ENCODE measurements at places on chromosomes 16 and 17. TPM values are rescaled to one million over a fixed set of nuclear protein-coding genes. Genes with fewer than 3 reads are reported as not detected.

GRCh38 chr17:76929601-76930000 lies 61.4 kb downstream of the MGAT5B start:
- DNase-seq, result no peak

The ZFHX3 gene
- total RNA-seq, result 0.64 TPM

DNA sequence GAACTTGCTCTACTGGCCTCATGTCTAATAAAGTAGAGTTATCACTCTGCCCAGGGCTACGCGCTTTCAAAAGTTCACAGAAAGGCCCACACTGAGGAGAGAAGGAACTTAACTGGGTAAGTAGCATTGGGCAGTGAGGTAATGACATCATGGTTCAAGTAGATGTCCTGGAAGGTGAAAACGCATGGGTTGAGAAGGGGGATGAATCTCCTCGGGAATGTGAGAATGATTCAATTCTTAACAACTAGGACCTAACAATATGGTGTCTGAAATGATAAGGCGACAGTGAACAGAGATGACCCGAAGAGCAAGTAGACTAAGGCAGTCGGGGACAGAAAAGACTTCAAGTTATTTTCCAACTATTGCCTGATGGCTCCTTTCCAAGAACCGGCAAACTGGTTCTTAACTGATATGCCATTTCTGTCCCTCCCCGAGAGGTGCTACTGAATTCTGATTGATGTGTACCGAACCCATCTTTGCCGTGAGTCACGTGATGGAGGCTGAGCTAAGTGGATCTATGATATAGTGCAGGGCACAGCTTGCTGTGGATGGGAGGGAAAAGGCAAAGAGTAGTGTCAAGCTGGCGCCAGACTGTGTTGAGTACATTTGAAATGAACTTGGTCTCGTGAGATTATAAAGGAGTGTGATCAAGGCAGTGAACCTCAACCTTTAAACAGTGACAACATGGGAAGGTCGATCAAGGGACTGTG lies 44.1 kb downstream of the MARCHF10 start:
- DNase-seq, result no peak

The KATNB1 gene
- 22.3 TPM for total RNA-seq

GRCh38 chr17:70128727-70129238 lies 40.5 kb upstream of the KCNJ2 start:
- DNase-seq, result no peak

The SMIM36 gene
- not detected for total RNA-seq

The RAMP2 gene
- total RNA-seq, result not detected

DNA sequence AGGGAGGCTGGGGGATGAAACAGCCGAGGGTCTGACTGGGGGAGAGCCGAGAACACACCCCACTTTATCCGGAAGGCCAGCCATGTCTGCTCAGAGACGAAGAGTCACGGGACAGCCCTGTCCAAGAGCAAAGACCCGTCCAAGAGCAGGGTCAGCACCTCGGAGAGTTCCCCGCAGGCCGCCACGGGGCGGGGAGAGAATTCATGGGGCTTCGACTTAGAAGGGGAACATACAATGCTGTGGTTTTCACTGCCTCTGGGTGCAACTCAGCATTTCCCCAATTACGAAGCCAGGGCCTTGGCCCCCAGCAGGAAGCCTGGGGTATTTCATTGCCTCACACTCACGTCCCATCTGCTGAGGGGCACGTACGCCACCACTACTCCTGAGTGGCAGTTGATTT lies 59.3 kb downstream of the JPH3 start:
- no peak for DNase-seq

The IL34 gene
- total RNA-seq, result 0.88 TPM

The RUNDC3A gene
- total RNA-seq, result not detected

DNA sequence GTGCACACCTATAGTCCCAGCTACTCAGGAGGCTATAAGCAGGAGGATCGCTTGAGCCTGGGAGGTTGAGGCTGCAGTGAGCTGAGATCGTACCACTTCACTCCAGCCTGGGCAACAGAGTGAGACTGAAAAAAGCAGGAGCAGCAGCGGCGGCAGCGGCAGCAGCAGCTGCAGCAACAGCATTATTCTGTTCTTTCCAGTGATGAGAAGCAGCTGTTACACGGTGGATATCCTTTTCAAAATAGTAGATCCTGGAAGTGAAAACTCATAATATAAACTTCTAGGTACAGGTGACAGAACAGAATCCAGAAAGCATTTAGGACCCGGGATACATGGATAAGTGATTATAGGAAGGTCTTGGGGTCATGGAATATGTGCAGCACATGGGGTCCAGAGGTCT lies 17.8 kb upstream of the HNF1B start:
- DNase-seq, result no peak

The METTL16 gene
- total RNA-seq, result 55.7 TPM

- no peak for DNase-seq
Measured at GRCh38 chr16:57240851-57241250, 4.2 kb upstream of the ARL2BP start.

Data from CD4-positive, alpha-beta T cell (primary cell).